ENCODE measurements at places on chromosomes 3 and 15. TPM values are rescaled to one million over a fixed set of nuclear protein-coding genes. Genes with fewer than 3 reads are reported as not detected.
A peak's percentile ranks its signal among the peaks of the same experiment; 100 is the strongest.

DNA sequence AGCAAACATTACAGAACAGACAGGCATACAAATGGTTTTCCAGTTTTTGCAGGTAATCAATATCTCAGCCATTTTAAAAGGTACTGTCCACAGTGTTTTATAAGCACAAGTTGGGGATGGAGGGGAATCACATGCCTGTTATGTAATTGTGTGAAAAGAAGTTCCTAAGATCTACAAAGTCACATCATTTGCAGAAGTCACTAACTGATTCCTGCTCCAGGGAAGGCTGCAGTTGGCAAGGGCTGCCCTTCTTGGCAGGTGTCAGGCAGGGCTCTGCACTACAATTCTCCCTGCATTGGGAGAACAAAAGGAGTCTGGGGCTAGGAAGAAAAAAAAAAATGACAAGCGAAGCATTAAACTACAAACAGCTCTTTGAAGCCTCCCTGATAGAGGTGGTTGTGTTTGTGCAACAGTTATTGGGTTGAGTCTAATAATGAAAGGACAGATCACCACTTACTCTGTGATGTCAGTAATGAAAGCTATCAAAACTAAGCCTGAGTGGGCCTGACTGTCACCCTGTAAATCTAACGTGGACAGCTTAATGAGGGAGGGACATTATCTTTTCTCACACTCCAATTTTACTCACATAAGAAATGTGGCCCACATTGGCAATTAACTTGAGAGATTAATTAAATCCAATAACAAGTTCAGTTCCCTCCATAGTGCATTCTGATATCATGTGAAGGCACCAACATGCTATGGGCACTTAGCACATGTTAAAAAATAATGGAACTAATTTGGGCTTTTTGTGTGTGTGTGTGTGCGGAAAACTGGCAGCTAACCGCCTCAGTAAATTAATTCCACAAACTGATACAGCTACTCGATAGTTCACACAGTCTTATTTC is 242.9 kb downstream of the FHIT start:
- DNase-seq = no peak

- no peak for DNase-seq
These were observed 623.5 kb downstream of the EDEM1 start for GRCh38 chr3:5811016-5811415.

DNA sequence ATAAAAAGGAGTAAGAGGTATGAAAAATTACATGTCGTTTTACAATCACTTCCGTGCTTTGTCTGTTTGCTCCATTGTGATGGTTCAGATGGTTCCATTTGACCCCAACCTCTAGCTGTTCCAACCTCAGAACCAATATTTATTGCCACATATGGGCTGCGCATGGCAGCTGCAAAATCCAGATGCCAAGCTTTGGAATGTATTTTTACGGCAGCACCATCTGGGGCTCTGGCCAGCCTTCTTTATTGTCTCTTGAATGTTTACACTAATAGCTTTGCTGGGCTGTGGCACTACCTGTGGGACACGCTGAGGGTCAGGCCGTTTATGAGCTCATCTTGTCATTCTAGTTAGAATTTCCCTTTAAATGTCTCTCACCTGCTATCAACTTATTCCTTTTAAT is 219.8 kb downstream of the ROBO2 start:
- no peak for DNase-seq

- no peak for DNase-seq
These were observed 271.2 kb downstream of the RBMS3 start for GRCh38 chr3:29552051-29552450.

- no peak for DNase-seq
These were observed 5.6 kb upstream of the P2RY14 start for GRCh38 chr3:151283907-151284461.

GRCh38 chr3:30747771-30748281 is 141.4 kb downstream of the TGFBR2 start:
- DNase-seq = no peak

DNA sequence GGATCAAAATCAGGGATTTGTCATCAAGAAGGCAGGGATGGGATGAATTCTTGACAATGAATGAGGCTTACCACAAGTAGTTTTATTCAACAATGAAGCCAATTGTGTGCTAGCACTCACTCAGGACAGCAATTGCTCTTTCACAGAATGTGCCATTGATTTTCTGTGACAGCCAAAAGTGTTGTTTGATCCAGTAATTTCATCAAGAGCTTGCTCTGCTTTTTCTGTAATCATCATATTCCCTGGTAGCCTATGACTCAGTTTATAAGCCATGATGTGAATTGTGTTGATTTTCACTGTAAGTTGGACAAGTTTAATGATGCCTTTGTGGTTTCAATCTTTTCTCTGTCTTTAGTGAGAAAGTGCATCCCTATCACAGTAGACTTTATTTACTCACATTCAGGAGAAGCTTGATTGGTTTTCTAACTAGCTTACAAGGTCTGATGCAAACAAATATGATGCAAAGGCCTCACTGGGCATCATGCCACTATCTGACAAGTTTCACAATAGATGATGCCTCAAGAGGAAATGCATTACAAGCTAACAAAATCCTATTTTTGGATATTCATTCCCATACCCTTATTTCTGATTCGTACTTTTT is 13.6 kb upstream of the CSRNP1 start:
- no peak for DNase-seq

GRCh38 chr3:71753701-71754609 is at the start of gene GPR27:
GPR27 (plus strand) TSS chr3:71753855; CDS start chr3:71754050, 195 bp downstream.
- peak; percentile 14 for DNase-seq

GRCh38 chr3:125115640-125116039 is 59.8 kb upstream of the HEG1 start:
- DNase-seq = no peak

DNA sequence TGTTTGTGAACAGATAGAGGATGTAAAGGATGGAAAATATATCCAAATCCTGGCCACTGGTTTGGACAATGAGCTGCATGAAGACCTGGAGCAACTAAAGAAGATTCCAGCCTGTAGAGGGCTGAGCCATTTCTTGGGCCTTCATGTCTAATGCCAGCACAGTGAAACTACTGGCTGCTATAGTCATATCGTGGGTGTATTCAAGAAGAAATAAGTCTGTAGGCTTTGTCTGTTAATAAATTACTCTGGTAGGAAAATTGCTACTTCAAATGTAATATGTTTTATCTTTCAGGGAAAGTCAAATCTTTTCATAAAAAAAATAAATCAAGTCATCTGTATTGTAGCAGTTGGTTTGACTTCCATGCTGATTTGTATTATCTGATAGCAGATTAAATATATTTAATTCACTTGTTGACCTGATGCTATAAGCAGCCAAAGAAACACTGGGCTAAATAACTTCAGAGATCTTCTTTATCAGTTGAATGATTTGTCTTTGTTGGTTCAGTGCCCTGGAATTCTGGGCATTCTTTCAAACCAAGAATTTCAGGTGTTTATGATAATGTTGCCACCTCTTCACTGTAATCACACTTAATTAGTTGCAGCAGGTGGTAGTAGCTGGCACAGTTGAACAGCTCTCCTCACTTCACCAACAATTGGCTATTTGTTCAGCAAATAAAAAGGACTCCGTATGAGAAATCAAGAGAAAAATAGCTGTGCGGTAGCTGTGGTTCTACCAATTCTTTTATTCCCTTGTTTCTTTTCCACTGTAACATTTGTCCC is 1109.5 kb downstream of the NSUN3 start:
- no peak for DNase-seq

GRCh38 chr3:140736863-140737460 is 59.1 kb downstream of the TRIM42 start:
- DNase-seq = no peak

GRCh38 chr15:92989470-92989869 is 89.3 kb downstream of the CHD2 start:
- no peak for DNase-seq

DNA sequence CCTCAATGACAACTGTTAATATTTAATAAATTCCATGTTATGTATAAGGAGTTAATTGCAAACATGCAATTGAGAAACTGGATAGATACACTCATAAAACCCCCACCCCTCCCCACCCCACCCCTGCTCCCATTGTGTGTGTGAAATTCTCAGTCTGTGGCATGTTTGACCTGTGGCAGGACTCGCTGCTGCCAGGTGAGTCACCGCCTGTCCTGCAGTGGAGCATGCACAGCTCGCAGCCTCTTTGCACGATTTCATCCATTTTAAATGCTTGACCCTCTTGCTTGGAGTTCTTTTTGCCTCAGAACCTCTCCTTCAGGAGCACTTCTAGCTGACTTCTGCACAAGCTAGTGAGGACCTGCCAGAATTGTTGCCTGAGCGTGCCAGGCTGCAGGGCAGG is 5.3 kb upstream of the APEH start:
- no peak for DNase-seq

- DNase-seq = no peak
These were observed 54.8 kb upstream of the ACTC1 start for GRCh38 chr15:34850121-34850520.

DNA sequence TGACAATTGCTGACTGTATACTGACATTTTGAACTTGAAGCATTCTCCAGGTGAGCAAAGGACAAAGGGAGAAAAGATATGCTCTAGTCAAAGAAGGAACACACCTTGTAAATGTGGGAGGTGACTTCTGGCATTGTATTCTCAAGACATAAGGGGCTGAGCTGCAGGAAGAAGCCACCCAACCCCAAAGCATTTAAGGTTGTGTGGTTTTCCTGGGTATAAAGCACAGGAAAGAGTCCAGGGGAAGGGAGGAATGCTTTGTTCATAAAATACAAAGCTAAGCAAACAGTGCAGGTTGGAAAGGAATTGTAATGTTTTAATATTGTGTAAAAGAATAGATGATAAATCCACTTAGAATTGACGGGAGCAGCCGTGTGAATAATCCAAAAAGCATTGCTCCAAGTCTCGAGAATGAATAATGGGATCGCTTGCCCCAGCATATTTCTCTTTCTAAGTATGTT is 102.4 kb upstream of the LRIG1 start:
- DNase-seq = no peak

GRCh38 chr3:170717410-170718402 is 131.8 kb upstream of the SLC7A14 start:
- no peak for DNase-seq

DNA sequence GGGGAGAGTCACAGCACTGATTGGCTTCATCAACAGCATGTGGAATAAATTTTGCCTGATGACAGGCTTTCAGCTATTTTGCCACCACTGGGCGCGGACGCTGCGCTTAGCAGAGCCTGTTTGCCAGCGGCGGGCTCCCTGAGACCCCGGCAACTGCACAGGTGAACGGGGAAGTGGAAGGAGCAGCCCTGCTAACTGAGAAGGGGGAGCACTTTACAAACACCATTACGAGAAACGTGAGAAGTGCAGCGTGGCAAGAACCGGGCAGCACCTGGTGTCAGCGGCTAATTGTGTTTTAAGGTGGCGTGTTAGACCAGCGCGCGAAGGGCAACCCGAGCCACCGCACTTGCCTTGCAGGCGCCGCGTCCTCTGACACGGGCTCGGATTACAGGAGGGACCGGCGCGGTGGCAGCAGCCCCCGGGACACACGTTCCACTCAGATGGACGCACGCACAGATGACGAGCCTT is 307.8 kb upstream of the ARRDC4 start:
- no peak for DNase-seq

DNA sequence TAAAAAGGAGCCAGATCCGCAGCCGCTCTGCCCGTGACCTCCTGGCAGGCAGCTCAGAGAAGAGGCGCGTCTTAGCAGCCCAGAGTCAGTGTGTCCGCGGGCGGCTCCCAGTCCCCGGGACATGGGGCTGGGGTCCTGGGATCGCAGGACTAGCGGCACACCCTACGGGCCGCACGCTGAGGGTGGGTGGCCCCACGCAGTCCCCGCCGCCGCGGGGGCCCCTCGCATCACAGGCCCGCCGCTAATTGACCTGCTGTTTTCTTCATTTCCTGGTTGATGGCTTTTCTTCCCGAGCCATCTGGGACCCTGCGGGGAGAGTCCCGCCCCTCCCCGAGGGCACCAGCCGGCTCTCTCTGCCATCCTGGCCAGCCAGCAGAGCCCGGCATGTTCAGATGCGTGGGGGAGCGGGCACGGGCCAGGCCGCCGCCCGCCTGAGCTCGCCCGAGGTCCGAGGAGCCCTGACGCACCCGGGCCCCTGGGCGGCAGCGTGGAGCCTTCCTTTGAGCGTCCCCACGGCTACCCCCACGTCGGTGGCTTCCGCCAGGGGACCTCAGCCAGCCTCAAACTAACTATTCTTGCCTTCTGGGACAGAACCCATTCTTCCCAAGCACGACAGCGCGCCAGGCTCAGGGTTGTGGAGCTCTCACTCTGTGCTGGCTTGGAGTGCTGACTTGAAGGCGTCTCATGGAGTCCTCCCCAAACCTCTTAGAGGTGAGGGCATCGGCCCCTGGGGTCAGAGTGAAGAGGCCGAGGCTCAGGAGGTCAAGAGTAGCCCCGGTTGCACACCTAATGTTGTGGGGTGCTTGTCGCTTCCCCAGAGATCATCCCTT is 34.6 kb upstream of the CACNA2D3 start:
- no peak for DNase-seq

DNA sequence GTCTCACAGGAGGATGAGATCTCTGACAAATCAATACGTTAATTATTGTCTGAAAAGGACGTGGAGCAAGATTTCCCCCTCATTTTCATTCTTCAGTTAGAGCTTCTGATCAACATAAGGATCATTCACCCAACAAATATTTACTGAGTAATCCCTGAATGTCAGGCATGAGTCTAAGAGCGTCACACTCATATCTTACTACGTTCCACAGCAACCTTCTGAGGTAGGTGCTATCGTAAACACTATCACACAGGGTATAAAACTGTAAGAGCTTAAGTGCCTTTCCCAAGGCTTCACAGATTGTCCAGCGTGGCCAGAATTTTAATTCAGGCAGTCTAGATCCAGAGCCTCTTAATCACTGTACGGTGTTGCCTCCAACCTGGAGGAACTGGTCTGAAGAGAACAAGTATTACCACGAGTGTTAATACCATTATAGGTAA is 10.6 kb upstream of the TM4SF1 start:
- no peak for DNase-seq

DNA sequence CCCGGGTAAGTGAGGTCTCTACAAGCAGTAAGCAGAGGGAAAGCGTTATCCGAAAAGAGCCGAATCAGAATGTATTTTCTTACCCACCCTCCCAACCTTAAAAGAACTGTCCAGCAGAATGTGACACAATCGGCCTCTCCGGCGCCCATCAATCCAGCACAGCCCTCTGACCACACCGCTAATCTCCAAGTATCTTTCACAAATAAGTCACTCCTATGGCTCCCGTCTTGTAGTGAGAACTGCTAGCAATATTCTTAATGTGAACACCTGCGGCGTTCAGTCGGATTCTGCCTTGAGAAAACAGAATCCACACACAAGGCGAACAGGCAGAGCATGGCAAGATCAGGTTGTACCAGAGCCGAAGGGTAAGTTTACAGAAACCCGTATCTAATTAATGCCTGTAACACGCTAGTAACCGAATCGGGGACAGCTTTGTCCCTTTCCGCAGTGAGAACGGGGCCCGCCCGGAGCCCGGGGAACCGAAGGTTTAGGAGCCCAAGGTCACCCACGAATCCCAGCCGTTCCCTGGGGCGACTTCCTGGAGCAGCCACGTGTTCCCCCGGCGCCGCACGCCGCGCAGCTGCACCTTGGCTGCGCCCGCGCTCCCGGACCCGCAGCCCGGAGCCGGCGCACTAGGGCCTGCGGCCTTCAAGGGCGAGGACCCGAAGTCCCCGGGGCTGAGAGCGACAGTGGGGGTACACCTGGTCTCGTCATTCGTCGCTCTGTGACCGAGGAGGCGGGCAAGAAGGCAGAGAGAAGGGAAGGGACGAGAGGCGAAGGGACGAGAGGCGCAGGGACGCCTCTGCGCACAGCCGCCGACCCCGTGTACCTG is 672 bp downstream of the TFRC start:
- peak; percentile 51 for DNase-seq

The AQP9 gene
- not detected for polyA plus RNA-seq

The CSK gene
- 124 TPM for polyA plus RNA-seq

The HESX1 gene
- 0.27 TPM for polyA plus RNA-seq

The ISL2 gene
- polyA plus RNA-seq = not detected

The GALNT15 gene
- polyA plus RNA-seq = not detected

The FOXL2NB gene
- polyA plus RNA-seq = not detected

The TSPAN3 gene
- 120 TPM for polyA plus RNA-seq

The CPEB1 gene
- polyA plus RNA-seq = 3.0 TPM

The FGD5 gene
- not detected for polyA plus RNA-seq
